Stimulated activated CD8-positive, alpha-beta memory T cell treated with anti-CD3 and anti-CD28 coated beads, Interleukin-7, amount 100 ng/mL, for 24 hours (primary cell): ENCODE measurements at places on chromosomes 5 and 9.
A peak's percentile ranks its signal among the peaks of the same experiment; 100 is the strongest.

GRCh38 chr5:29175774-29176173 lies 2017.7 kb upstream of the CDH6 start:
- no peak for DNase-seq

GRCh38 chr9:3758816-3759576 lies 233.2 kb upstream of the RFX3 start:
- no peak for DNase-seq

DNA sequence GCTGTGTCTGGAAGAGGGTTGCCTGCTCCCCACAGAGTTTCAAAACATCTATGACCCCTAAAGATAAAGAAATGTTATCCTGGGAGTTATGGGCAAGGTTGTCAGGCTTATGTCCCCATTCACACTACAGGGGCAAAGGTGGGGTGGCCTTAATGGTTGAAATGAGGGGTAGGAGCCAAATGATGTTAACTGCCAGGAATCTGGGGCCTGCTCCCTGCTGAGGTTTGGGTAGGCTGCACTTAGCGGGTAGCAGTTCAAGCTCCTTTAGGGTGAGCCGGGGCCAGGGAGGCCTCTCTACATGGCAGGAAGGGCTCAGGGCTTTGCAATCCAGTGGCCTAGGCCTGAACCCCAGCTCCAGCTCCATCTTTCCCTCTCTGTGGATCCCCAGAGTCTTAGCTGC lies 3.0 kb downstream of the FGF18 start:
- no peak for DNase-seq

DNA sequence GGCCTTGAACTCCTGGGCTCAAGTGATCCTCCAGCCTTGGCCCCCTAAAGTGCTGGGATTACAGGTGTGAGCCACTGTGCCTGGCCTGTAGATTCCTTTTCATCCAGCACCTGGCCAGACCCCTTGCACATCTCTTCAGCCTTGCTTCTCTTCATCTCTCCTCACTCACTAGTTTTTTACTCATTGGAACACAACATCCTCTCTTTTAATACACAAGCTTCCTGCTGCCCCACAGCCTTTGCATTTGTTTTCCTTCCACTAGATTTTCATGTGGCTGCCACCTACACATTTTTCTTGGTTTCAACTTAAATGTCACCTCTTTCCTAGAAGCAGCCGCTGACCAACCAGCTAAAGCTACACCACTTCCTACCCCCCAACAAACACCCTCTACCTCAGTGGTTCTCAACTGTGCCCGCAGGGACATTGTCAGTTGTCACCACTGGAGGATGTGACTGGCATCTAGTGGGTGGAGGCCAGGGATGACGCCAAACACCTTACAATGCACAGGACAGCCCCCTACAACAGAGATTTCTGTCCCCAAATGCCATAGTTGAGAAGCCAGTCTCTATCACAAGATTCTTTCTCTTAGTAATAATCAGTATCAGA lies 33.7 kb downstream of the HAVCR1 start:
- peak; percentile 23 for DNase-seq

GRCh38 chr5:150589862-150590601 lies 50.4 kb upstream of the SYNPO start:
- no peak for DNase-seq
